AG09319 (cell line): ENCODE measurements at places on chromosomes 5 and 9.

- no peak for DNase-seq
Observed at GRCh38 chr5:134945041-134945440, 22.7 kb upstream of the CATSPER3 start.

- DNase-seq: no peak
Observed at GRCh38 chr5:100175346-100175745, 359.8 kb upstream of the FAM174A start.

GRCh38 chr5:62727184-62727583 is 148.6 kb downstream of the LRRC70 start:
- no peak for DNase-seq

- DNase-seq: no peak
Observed at GRCh38 chr5:172274951-172275753, 8.4 kb downstream of the UBTD2 start.

GRCh38 chr9:125992557-125992956 is 245.4 kb downstream of the PBX3 start:
- DNase-seq: no peak
